Stomach (tissue), 19 donors: ENCODE measurements at places on chromosomes 2 and 18. TPM values are rescaled to one million over a fixed set of nuclear protein-coding genes. Genes with fewer than 3 reads are reported as not detected.

ERCC3 gene
- 16.5 TPM for total RNA-seq

- no peak for DNase-seq
Measured at GRCh38 chr2:241911551-241911950, 42.0 kb downstream of the RTP5 start.

DNA sequence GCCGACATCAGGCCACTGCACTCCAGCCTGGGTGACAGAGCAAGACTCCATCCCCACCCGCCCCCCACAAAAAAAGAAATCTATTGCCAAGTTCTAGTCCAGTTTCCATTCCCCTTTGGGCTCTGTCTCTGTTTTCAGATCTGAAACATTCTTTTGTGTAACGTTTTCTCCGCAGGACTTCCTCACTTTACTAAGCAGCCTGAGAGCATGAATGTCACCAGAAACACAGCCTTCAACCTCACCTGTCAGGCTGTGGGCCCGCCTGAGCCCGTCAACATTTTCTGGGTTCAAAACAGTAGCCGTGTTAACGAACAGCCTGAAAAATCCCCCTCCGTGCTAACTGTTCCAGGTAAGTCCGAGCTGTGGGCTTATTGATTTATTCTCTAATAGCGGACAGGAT is 48.8 kb downstream of the MERTK start:
- DNase-seq = no peak

- peak; percentile 95 for DNase-seq
Measured at GRCh38 chr2:119431155-119431975, at the start of gene TMEM37. TMEM37 (plus strand) TSS chr2:119431854; CDS start chr2:119431904, 50 bp downstream.

DNA sequence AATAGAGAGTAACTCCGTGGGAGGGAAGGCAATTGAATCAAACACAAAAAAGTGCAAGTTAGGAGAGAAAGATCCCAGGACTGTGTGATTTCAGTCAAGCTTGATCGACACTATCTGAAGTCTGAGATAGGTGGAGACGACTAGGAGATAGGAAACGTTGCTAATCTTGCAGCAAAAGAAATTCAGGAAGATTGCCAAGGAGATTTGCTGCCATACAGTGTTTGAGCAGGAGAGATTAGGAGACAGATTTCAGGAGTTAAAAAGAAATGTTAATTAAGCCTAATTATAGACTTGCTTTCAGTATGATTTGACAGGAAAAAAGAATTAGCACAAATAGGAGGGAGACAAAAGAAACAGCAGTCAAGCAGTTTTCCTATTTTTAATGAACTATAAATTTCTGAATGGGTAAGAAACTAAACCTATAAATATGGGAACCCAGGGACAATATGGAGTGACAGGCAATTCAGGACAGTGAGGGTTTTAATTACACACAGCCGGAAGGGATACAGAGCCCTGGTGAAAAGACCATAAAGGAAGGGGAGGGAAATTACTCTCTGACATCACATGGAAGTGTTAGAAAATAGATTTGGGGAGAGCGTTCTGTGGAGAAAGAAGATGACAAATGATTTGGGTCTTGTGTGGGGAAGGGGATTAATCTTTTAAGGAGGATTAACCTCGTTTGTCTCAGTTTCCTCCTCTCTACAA is 72.6 kb downstream of the SUCLG1 start:
- no peak for DNase-seq

- DNase-seq = no peak
Measured at GRCh38 chr18:49786019-49786720, 27.2 kb downstream of the ACAA2 start.
